ENCODE measurements at places on chromosomes 3 and 15. TPM values are rescaled to one million over a fixed set of nuclear protein-coding genes. Genes with fewer than 3 reads are reported as not detected.

The DNAH1 gene
- total RNA-seq, result 13.1 TPM

The SLCO3A1 gene
- total RNA-seq, result 65.9 TPM

The FGD5 gene
- not detected for total RNA-seq

The ITIH3 gene
- not detected for total RNA-seq

The GOLGA6A gene
- not detected for total RNA-seq

The ACTL6A gene
- 158 TPM for total RNA-seq

The TF gene
- total RNA-seq, result 1.1 TPM

The KLHL40 gene
- total RNA-seq, result not detected

The ISLR2 gene
- total RNA-seq, result not detected

The ZNF662 gene
- total RNA-seq, result 1.1 TPM

The KLHL6 gene
- not detected for total RNA-seq

The DOCK3 gene
- total RNA-seq, result 0.19 TPM

The TRANK1 gene
- 10.3 TPM for total RNA-seq

The CLRN1 gene
- total RNA-seq, result not detected

The CFAP44 gene
- 13.1 TPM for total RNA-seq

The KNG1 gene
- not detected for total RNA-seq

The NANOGP8 gene
- not detected for total RNA-seq

The GATA2 gene
- total RNA-seq, result 13.6 TPM

The OR5K2 gene
- total RNA-seq, result not detected

The LINGO1 gene
- total RNA-seq, result not detected

The HHLA2 gene
- total RNA-seq, result 7.2 TPM

The CEMIP gene
- 4.1 TPM for total RNA-seq

The B3GNT5 gene
- total RNA-seq, result 43.6 TPM

The SLC22A14 gene
- 1.8 TPM for total RNA-seq

The SOX14 gene
- total RNA-seq, result not detected

The ANKRD34C gene
- total RNA-seq, result not detected

The GADL1 gene
- total RNA-seq, result not detected

The WNT7A gene
- total RNA-seq, result 2.7 TPM
